Activated CD4-positive, alpha-beta T cell treated with anti-CD3 and anti-CD28 coated beads for 36 hours (primary cell): ENCODE measurements at places on chromosomes 5 and 9. TPM values are rescaled to one million over a fixed set of nuclear protein-coding genes. Genes with fewer than 3 reads are reported as not detected.

WDR31 gene
- total RNA-seq = 2.1 TPM

ORM2 gene
- not detected for total RNA-seq

GRCh38 chr5:21391506-21391905, 1403.5 kb upstream of the CDH18 start:
- no peak overlapping the region for H3K4me3 ChIP-seq
- no peaks in the 10 kb centered on the region for H3K27me3 ChIP-seq
- no peaks in the 10 kb centered on the region for H3K4me1 ChIP-seq
- H3K27ac ChIP-seq = no peak overlapping the region
- H3K36me3 ChIP-seq = no peaks in the 10 kb centered on the region

DNA sequence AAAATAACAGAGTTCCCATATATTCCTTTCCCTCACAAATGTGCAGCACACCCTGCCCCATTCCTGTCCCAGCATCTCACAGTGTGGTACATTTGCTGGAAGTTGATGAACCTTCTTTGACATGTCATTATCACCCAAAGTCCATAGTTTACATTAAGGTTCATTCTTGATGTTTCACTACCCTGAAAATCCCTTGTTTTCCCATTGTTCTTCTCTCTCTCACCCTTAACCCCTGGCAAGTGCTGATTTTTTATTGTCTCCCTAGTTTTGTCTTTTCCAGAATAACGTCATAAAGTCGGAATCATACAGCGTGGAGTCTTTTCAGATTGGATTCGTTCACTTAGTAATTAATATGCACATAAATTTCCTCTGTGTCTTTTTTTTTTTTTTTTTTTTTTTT, 48.1 kb downstream of the SPIN1 start:
- H3K4me1 ChIP-seq = peaks cover 31% of the 10 kb centered on the region
- H3K36me3 ChIP-seq = peaks cover 39% of the 10 kb centered on the region
- no peaks in the 10 kb centered on the region for H3K27me3 ChIP-seq

DNA sequence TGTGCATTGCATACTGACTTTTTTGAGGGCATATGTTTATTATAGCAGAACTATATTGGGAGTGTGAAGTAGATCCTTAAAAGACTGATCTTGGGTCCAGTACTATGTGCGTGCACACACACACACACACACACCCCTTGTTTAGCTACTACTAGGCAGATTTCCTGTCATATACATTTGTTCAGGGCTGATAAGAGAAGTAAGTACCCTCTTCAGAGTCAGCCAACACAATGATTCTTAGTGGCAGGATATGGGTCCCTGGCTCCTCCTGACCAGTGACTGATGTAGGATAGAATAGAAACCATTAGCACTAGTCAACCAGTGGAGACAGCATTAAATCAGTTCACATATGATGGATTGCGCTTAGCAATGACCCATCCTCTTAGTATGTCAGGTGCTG, 76.2 kb upstream of the MIER3 start:
- H3K36me3 ChIP-seq = no peaks in the 10 kb centered on the region
- no peak overlapping the region for H3K4me3 ChIP-seq
- H3K27me3 ChIP-seq = peaks cover 2% of the 10 kb centered on the region
- H3K27ac ChIP-seq = no peak overlapping the region
- no peak for DNase-seq

GRCh38 chr5:163458778-163459385, 1.0 kb downstream of the NUDCD2 start:
- peaks cover 35% of the 10 kb centered on the region for H3K4me1 ChIP-seq
- H3K27me3 ChIP-seq = no peaks in the 10 kb centered on the region
- DNase-seq = no peak
- H3K36me3 ChIP-seq = peaks cover 41% of the 10 kb centered on the region

DNA sequence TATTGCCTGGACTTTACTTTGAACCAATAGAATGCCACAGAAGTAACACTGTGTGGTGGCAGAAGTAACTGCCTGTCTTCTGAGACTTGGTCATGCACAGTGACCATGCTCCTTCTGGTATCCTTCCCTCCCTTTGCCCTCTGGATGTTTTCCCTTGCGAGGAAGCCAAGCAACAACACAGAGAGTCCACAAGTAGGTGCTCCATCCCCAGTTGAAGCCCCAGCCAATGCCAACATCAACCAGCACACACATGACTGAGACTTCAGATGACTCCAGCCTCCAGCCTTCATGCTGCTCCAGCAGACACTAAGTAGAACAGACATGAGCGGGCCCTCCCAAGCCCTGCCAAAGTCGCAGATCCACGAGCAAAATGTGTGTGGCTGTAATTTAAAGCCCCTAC, 129.6 kb downstream of the EPB41L4A start:
- no peak overlapping the region for H3K27ac ChIP-seq
- no peak for DNase-seq
- no peaks in the 10 kb centered on the region for H3K36me3 ChIP-seq

DNA sequence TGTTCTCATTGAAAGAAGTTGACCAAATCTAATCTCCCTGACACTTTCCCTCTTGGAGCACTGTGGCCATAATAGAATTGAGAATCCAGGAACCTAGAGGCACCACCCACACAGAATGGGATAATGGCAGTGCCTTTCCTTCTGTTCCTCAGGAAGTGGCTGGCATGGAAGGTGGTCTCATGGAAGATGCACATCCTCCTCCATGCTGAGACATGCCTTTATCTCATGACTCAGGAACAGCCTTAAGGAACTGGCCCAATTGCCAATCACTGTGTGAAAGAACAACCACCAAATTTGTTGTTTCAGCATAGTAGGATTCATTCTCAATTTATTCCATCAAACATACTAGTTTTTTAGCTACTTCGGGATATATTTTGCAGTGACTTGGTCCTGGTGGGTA, 137.5 kb upstream of the RASGRF2 start:
- H3K27me3 ChIP-seq = no peaks in the 10 kb centered on the region
- no peaks in the 10 kb centered on the region for H3K4me1 ChIP-seq
- no peak overlapping the region for H3K4me3 ChIP-seq
- no peak overlapping the region for H3K27ac ChIP-seq

DNA sequence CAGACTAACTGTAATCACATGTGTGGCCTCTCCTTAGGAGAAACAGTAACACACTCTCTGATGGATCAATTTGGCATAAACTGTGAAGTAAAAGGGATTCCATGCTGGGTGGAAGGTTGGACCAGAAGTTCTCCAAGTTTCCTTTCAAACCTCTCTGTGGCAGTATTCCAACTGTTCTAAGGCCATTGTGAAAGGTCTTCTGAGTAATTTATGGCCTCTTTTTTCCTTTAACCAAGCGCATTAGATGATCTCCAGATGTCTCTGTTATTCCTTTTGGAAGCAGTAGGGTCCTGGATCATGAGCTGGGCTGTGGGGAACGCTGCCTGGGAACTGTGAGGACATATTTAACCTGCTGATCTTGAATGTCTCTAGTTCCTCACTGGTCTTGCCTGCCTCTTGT, 80.6 kb upstream of the IL6ST start:
- no peak overlapping the region for H3K4me3 ChIP-seq
- H3K27ac ChIP-seq = no peak overlapping the region
- peaks cover 2% of the 10 kb centered on the region for H3K36me3 ChIP-seq
- DNase-seq = no peak

DNA sequence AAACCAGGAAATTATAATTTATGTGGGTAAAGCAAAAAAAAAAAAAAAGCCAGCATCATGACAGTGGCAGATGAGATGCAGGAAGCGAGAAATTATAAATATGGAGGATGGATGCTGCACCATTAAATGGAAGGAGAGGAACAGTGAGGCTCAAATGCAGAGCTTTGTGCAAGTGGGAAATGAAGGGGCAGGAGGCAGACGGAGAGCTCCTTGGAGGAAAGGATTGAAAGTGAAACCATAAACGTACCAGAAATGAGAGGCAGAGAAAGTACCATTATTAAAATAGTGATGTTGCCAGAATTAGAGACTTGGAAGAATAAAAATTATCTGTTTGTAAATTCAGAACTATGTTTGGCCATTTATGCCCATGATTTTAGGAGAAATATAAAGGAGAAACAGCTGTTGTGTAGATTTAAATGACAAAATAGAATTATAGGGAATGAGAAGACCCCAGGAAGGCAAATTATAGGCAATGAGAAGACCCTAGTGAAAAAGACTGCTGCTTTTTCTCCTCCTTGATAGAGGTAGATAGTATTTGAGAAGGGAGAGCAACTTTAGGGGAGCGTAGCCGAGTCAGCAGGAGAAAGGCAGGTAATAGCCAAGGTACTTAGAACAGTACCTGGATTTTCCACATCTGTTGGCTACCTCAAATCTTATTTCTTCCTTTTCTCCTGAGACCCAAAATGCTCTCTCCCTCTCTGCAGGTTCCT, 341.0 kb upstream of the CD180 start:
- peaks cover 2% of the 10 kb centered on the region for H3K4me1 ChIP-seq
- DNase-seq = no peak
- H3K27ac ChIP-seq = no peak overlapping the region
- no peaks in the 10 kb centered on the region for H3K36me3 ChIP-seq
- no peak overlapping the region for H3K4me3 ChIP-seq

GRCh38 chr5:138884094-138884493, 9.0 kb upstream of the LRRTM2 start:
- no peaks in the 10 kb centered on the region for H3K4me1 ChIP-seq
- H3K27ac ChIP-seq = no peak overlapping the region
- H3K36me3 ChIP-seq = peaks cover 3% of the 10 kb centered on the region
- DNase-seq = no peak

- DNase-seq = peak; percentile 55
- peaks cover under 1% of the 10 kb centered on the region for H3K27me3 ChIP-seq
- peak overlapping the region; percentile 71 for H3K4me3 ChIP-seq
- peaks cover 48% of the 10 kb centered on the region for H3K4me1 ChIP-seq
These were observed 17.4 kb upstream of the ADRB2 start for GRCh38 chr5:148808864-148809642.

- H3K27ac ChIP-seq = no peak overlapping the region
- no peaks in the 10 kb centered on the region for H3K27me3 ChIP-seq
- no peaks in the 10 kb centered on the region for H3K36me3 ChIP-seq
- no peak for DNase-seq
These were observed 49.9 kb upstream of the OTULINL start for GRCh38 chr5:14531668-14532067.

DNA sequence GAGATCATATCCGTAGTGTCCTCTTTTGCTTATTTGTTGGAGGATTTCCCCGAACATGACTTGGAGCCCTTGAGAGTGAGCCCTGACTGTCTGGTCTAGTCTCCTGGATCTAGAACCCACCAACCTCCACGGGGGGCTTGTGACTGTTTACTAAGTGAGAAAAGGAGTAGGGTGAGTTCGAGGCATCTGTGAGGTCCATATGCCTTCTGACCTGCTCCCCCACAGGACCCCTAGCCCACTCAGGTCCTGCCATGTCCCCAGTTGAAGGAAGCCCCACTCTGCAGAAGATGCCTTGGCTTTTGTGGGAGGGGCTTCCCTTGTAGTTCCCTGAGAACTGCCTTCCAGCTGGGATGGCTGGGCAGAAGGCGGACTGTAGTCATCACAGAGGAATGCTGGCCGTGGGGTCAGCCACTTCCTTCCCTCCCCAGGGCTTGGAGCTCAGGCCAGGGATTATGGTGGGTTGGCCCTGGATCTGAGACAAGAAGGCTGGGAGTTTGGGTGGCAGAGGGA, 7.0 kb upstream of the IRF1 start:
- H3K27ac ChIP-seq = peak overlapping the region; percentile 91
- H3K36me3 ChIP-seq = no peaks in the 10 kb centered on the region
- peaks cover 51% of the 10 kb centered on the region for H3K4me1 ChIP-seq
- DNase-seq = peak; percentile 16

- no peaks in the 10 kb centered on the region for H3K36me3 ChIP-seq
- H3K4me3 ChIP-seq = no peak overlapping the region
- DNase-seq = no peak
These were observed 4.8 kb upstream of the SLC6A18 start for GRCh38 chr5:1220351-1220750.
